ENCODE measurements at places on chromosomes 6 and 20.
A peak's percentile ranks its signal among the peaks of the same experiment; 100 is the strongest.

DNA sequence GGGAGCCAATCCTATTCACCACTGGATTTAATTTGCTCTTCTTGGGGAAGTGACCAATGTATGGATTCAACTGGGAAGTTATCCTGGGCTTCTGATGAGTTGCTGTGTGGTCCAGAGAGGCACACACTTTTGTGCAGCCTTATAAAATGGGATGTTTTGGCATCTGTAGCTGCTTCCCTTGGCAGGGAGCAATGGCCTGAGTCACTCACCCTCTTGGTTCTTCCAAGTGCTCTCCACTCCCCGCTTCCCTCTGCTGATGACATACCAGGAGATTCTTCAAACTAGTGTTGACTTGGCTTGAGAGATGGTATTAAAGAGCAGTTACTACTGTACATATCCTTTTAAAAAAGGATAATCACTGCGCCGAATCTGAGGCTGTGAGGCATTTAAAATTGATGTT is 105.8 kb downstream of the JARID2 start:
- DNase-seq, result no peak

DNA sequence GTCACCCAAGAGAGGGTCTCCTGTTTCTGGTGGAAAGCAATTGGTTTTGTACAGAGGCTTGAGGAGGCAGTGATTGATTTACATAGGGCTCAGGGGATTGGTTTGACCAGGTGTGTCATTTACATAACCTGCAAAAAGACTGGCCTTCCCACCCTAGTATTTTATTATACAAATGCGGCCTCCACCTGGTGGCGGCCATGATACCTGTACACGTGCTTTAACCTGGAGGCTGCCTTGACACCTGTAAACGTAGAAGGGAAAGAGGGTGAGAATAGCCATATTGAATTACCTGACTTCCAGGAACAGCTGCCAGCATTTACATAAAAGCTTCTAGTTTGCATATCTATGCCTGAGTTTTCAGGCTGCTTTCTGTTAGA is 48.7 kb downstream of the HLA-DPB1 start:
- no peak for DNase-seq

GRCh38 chr20:62344782-62345181 is 22.3 kb downstream of the LAMA5 start:
- no peak for DNase-seq

DNA sequence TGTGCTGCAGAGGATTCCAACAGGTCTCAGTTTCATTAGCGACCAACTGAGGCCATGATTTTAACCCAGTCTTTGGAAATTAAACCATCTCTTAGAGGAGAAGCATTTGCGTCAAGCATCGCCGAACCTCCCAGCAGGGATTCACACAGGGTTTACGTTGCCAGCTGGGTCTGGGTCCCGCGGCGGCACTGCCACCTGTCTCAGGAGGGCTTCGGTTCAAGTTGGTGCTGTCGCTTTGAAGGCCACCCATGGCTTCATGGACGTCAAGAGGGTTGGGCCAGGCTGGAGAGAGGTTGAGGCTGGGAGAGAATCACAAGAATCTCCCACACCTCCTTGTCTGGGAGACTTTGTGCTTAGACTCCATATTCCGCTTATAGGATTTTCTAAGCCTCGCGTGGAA is 43.0 kb upstream of the FRMD1 start:
- DNase-seq, result no peak

- DNase-seq, result no peak
Observed at GRCh38 chr6:143198312-143198711, 137.6 kb downstream of the AIG1 start.

GRCh38 chr6:167094820-167095637 is 27.9 kb upstream of the CCR6 start:
- DNase-seq, result no peak

- no peak for DNase-seq
Observed at GRCh38 chr6:163889904-163890514, 475.5 kb downstream of the QKI start.

- DNase-seq, result no peak
Observed at GRCh38 chr6:95856876-95857364, 158.9 kb upstream of the FUT9 start.

GRCh38 chr6:24943774-24944173 is 8.0 kb upstream of the RIPOR2 start:
- no peak for DNase-seq

- no peak for DNase-seq
Observed at GRCh38 chr6:5869676-5870075, 137.0 kb downstream of the NRN1 start.

DNA sequence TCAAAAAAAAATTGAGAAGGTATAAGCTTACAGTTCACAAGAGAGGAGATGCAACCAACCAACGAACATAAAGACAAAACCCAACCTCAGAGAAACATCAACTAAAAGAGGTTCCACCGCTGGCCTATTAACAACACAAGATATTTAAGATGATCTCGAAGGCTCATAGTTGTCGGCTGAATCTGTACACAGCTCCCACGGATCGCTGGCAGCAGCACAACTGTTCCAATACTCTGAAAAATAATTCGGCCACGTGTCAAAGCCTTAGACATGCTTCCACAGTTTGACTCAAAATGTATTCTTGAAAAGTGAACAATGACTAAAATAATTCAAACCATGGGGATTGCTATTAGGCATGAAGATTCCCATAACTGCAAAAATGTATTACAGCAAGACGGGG is 13.7 kb downstream of the EXOC2 start:
- no peak for DNase-seq

GRCh38 chr6:36783603-36784375 is 55.5 kb downstream of the CPNE5 start:
- DNase-seq, result no peak

DNA sequence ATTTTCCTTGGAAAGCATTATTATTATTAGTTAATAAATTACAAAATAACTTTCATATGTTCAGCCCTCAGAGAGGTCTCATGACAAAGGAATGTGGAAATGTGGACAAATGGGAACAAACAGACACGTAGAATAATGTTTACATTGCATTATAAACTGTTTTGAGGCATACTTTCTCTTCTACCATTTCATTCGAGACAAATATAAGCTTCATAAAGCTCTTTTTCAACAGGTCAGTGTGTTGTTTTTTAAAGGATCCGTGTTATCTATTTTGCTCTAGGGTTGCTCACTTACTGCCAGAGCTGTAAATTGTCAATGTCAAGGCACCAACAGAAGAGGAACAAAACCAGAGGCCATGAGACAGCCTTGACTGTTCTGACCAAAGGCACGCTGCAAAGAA is 256.8 kb downstream of the PHACTR1 start:
- DNase-seq, result no peak

- DNase-seq, result no peak
Observed at GRCh38 chr6:6179858-6180623, 140.4 kb downstream of the F13A1 start.

GRCh38 chr6:32439602-32440214 is at the start of gene HLA-DRA:
Gene HLA-DRA, plus strand, starts transcription at chr6:32439887. Its CDS starts 64 bp downstream, at chr6:32439951.
- DNase-seq, result peak; percentile 39

- peak; percentile 80 for DNase-seq
Observed at GRCh38 chr6:31203345-31203979, 33.0 kb upstream of the POU5F1 start.

- no peak for DNase-seq
Observed at GRCh38 chr6:141041596-141042087, 1091.1 kb upstream of the GJE1 start.

GRCh38 chr6:82057846-82058554 is 189.5 kb downstream of the IBTK start:
- no peak for DNase-seq

DNA sequence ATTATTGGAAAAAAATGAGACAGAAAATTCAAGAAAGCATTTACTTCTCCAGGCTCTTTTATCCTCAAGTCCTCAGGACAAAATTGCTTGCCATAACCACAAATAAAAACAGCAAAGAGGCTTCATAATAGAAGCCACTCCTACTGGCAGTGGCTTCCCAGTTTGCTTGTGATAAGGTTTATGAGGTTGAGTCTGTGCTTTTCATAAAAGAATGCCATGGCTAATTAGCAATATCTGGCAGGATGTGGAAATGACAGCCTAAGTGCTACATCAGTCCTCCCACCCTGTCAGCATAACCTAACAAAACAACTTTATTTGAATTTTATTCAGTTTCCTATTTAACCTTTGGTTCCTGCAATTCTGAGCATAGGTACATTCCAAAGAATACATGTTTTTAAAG is 80.9 kb upstream of the HTR1E start:
- no peak for DNase-seq

DNA sequence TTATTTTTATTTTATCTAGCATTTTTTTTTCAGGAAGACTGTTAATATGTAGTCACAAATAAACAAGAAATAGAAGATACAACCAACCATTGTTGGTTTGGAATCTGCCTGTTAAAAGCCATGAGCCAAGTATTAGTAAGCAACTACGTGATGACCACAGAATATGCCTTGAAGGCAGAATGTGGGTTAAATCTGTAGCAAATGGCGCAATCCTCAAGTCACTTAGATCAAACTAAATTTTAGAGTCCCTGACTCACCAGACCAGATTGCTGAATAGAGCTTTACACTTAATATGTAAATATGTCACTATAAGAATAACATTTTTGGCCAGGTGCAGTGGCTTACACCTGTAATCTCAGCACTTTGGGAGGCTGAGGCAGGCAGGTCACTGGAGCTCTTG is 800.1 kb upstream of the CITED2 start:
- DNase-seq, result no peak

- DNase-seq, result no peak
Observed at GRCh38 chr6:3328145-3328544, 69.4 kb downstream of the PSMG4 start.

DNA sequence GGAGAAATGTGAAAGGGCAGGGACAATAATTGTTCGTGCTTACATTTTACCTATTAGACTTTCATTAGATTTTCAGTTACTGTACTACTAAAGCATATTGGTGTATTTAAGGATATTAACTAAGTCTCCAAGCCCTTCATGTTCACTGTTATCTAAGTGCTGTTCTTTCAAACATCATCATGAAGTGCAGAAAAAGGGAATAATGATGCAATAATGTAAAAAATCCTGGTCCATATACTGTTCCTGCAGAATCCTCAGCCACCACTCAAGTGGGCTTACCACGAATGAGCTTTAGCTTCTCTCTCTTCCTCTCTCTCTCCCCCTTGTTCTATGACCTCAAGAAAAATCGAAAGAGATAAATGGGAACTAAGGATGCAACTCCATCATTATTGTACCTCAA is 600.7 kb downstream of the UTRN start:
- DNase-seq, result no peak

DNA sequence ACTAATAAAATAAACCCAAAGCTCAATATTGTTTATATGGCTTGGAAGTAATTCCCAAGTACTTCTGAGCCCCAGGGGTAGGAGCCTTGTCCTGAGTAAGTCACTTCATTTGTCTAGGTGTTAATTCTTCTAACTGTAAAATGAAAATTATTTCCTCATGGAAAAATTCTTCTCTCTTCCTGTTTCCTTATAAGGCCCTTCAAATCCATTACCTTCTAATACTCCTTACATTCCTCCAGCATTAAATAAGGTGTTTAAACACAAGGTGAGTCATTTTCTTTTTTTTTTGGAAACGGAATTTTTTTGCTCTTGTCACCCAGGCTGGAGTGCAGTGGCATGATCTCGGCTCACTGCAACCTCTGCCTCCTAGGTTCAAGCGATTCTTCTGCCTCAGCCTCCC is 41.9 kb downstream of the PRR18 start:
- no peak for DNase-seq

DNA sequence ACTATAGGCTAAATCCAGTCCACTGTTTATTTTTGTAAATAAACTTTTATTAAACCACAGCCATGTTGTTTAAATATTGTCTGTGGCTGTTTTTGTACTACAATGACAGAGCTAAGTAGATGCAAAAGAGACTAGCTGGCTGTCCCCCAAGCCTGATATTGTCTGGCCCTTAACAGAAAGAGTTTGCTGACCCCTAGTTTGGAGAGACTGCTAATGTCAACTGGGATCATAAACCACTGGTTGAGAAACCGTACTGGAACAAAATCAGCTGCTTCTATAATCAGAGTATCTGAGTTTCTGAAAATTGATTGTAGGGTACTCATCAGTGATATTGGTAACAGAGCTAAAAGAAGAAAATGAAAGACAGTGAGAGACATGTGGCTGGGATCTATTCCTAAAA is 102.6 kb upstream of the FAM184A start:
- DNase-seq, result no peak

- DNase-seq, result no peak
Observed at GRCh38 chr20:52497731-52498130, 306.2 kb upstream of the ZFP64 start.

- no peak for DNase-seq
Observed at GRCh38 chr20:3433744-3434143, 26.3 kb upstream of the DNAAF9 start.

- no peak for DNase-seq
Observed at GRCh38 chr20:6663104-6663503, 104.4 kb upstream of the BMP2 start.

DNA sequence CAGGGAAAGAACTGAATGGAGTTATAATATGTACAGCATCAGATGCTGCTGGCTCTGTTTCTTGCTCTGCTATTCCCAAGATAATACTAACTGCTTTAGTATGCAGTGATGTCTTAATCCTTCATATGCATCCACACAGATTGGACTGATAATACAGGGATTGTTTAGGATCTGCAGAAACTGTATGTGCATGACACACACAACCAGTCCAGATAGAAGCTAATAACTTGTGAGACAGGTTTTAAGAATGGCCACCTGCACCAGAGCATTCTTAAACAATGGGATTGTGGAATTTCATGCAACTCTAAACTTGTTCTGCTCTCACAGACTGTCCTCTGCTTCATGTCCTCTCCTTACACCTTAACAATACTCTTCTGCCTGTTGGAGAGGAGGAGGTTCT is 90.9 kb downstream of the SPTLC3 start:
- DNase-seq, result no peak

DNA sequence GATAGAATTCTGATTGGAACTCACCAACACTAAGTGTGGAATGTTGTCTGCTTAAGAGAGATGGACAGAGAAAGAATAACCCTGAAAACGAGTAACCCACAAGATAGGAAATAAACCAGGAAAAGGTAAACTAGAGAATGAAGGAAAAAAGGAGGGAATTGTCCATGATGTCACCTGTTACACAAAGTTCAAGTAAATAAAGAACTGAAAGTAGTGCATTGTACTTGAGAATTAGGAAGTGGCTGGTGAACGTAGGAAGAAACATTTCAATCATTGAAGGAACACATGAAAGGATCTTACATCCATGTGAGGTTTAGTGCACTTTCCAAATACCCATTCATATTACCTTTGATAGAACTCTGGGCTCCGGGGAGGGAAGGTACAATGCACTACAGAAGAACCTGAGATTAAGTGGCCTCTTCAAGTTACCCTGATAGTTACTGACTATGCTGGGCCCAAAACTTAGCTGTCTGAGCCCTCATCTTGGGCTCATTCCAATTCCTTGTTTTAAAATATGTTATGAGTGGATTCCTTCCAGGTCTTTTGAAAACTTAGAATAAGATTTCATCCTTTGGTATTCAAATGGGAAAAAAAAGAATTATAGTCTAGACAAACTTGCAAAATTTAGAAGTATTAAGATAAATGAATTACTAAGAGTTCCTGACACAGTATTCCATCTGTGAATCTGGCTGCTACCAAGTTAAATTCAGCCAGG is 1.1 kb upstream of the STX7 start:
- DNase-seq, result no peak

- no peak for DNase-seq
Observed at GRCh38 chr20:53736122-53736756, 142.6 kb upstream of the ZNF217 start.

Data from hematopoietic multipotent progenitor cell treated with erythropoietin and hydrocortisone succinate and interleukin-3 and kit ligand, for 17 days (in vitro differentiated cells).